ENCODE measurements at places on chromosomes 16 and 17. TPM values are rescaled to one million over a fixed set of nuclear protein-coding genes. Genes with fewer than 3 reads are reported as not detected.

CTRL gene
- 0.71 TPM for total RNA-seq

ETV4 gene
- 0.60 TPM for total RNA-seq

- no peaks in the 10 kb centered on the region for H3K36me3 ChIP-seq
- no peaks in the 10 kb centered on the region for H3K27me3 ChIP-seq
- H3K27ac ChIP-seq, result peak overlapping the region; percentile 100
- peak overlapping the region; percentile 95 for H3K4me3 ChIP-seq
Measured at GRCh38 chr17:28947639-28948038, 3.7 kb downstream of the PHF12 start.

GRCh38 chr16:82675300-82675699, 48.5 kb downstream of the CDH13 start:
- no peaks in the 10 kb centered on the region for H3K36me3 ChIP-seq
- H3K4me1 ChIP-seq, result peaks cover 12% of the 10 kb centered on the region
- no peaks in the 10 kb centered on the region for H3K27me3 ChIP-seq
- H3K27ac ChIP-seq, result no peak overlapping the region

Data from left ventricle myocardium inferior (tissue), 1 donor.